ENCODE measurements at places on chromosomes 13 and 19. TPM values are rescaled to one million over a fixed set of nuclear protein-coding genes. Genes with fewer than 3 reads are reported as not detected.

GPR12 gene
- total RNA-seq = not detected

BRSK1 gene
- total RNA-seq = 0.51 TPM

TPTE2 gene
- not detected for total RNA-seq

PLA2G4C gene
- 13.6 TPM for total RNA-seq

OR4F17 gene
- total RNA-seq = not detected

GTF2F2 gene
- 6.1 TPM for total RNA-seq

CDADC1 gene
- total RNA-seq = 3.8 TPM

CFD gene
- 5.6 TPM for total RNA-seq

TTYH1 gene
- 38.1 TPM for total RNA-seq

SLC7A10 gene
- not detected for total RNA-seq

KDELR1 gene
- total RNA-seq = 71.4 TPM

Measured in pancreas (tissue), 10 donors.